ENCODE measurements at places on chromosomes 11 and 22.

DNA sequence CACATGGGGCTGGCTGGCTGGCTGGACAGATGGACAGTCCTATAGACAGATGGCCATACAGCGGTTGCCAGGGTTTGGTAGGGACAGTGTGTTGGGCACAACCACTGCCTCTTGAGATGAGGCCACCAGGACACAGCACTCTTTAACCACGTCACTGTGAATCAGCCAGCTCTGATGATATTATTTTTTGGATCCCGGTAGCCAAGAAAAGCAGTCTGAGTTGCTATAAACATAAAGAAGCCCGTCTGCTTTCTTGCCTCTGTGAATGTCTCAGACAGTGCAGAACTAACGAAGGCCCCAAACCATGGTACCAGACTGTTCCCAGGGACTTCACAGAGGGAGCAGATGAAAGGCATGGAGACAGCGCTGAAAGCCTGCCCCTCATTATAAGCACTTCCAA, 115.9 kb upstream of the CSNK2A3 start:
- DNase-seq, result no peak

- DNase-seq, result no peak
Measured at GRCh38 chr11:30254307-30255298, 23.8 kb downstream of the FSHB start.

DNA sequence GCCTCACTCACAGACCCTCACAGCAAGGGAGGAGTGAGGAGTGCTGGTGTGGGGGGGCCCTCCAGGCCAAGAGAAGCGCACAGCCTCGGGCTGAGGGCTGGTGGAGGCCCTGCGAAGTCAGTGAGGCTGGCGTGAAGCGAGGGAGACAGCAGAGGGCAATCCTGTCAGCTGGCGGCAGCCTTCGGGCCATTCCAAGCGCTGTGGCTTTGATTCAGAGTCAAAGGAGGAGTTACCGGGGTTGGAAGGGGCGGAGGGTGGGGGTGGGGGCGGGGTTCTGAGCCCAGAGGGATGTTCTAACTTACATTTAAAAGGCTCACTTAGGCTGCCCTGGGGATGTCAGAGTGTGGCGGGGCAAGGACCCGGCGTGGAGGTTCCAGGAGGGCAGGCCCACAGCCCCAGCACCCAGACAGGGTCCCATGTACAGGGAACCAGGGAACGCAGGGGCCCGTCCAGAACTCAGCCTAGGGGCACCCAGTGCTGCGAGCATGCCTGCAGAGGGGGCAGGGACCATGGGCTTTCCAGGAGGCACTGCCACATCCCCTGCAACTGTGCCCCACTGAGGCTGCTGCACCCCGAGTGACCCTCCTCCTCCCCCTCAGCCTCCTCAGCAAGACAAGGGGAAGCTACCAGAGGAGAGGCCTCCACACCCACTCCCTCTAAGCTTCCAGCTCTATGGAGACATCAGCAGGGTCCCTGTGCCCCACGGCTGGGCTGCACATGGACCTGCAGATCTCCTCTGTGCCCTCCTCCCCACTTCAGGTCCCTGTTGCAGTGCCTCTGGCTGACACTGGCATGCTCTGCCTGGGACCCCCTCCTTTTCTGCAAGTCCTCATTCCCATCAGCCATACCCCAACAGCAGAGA, 39.7 kb upstream of the TTLL12 start:
- peak; percentile 86 for DNase-seq

- no peak for DNase-seq
Measured at GRCh38 chr11:1872267-1872985, 19.3 kb downstream of the PRR33 start.

GRCh38 chr11:113167599-113167998, 146.8 kb upstream of the TTC12 start:
- DNase-seq, result no peak

DNA sequence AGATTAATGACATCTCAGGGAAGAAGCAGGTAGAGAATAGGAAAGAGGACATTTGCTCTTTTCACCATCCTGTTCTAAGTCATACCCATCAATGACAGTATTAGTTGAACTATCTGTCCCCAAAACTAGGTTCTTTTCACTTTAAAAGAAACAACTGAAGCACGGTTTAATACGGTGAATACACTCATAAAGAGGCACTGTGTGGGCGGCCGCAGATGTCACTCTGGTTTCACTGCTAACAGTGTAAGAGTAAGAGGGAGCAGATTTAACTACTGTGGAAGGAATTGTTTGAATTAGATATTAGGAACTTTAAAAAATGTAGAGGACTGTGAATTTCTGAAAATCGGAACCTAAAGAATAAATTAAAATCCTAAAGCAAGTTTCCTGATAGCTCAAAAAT, 49.5 kb downstream of the VSIG10L2 start:
- DNase-seq, result no peak

Data from H9 (cell line).